ENCODE measurements at places on chromosomes 1 and 21. TPM values are rescaled to one million over a fixed set of nuclear protein-coding genes. Genes with fewer than 3 reads are reported as not detected.

DCDC2B gene
- 3.5 TPM for polyA plus RNA-seq

FAM72B gene
- polyA plus RNA-seq: 0.39 TPM

C1orf210 gene
- 17.2 TPM for polyA plus RNA-seq

SPATA17 gene
- polyA plus RNA-seq: 3.3 TPM

STXBP3 gene
- polyA plus RNA-seq: 40.7 TPM

AIRE gene
- polyA plus RNA-seq: not detected

PCAT6 gene
- polyA plus RNA-seq: 1.8 TPM

SPOCD1 gene
- 6.0 TPM for polyA plus RNA-seq

VWA1 gene
- 51.7 TPM for polyA plus RNA-seq

MATN1 gene
- 0.18 TPM for polyA plus RNA-seq

SH2D1B gene
- polyA plus RNA-seq: 1.6 TPM

HSF2BP gene
- polyA plus RNA-seq: 0.46 TPM

CLCA2 gene
- 0.97 TPM for polyA plus RNA-seq

NUP210L gene
- polyA plus RNA-seq: 0.03 TPM

SYT14 gene
- polyA plus RNA-seq: not detected

FMO1 gene
- 0.48 TPM for polyA plus RNA-seq

SLAMF1 gene
- polyA plus RNA-seq: 0.39 TPM

ZNF436 gene
- polyA plus RNA-seq: 4.2 TPM

Measured in lung (tissue), 17 donors.